ENCODE measurements at places on chromosomes 16 and 17. TPM values are rescaled to one million over a fixed set of nuclear protein-coding genes. Genes with fewer than 3 reads are reported as not detected.

- DNase-seq = no peak
Measured at GRCh38 chr16:50600582-50601283, 52.5 kb downstream of the NKD1 start.

SLFN11 gene
- polyA plus RNA-seq = 3.8 TPM

- DNase-seq = no peak
Measured at GRCh38 chr16:68833251-68833650, 10.1 kb upstream of the TANGO6 start.

FAAP100 gene
- polyA plus RNA-seq = 24.5 TPM

CACNG3 gene
- not detected for polyA plus RNA-seq

- no peak for DNase-seq
Measured at GRCh38 chr17:37842401-37842800, 81.8 kb upstream of the TBC1D3K start.

PYY gene
- 192 TPM for polyA plus RNA-seq

DNA sequence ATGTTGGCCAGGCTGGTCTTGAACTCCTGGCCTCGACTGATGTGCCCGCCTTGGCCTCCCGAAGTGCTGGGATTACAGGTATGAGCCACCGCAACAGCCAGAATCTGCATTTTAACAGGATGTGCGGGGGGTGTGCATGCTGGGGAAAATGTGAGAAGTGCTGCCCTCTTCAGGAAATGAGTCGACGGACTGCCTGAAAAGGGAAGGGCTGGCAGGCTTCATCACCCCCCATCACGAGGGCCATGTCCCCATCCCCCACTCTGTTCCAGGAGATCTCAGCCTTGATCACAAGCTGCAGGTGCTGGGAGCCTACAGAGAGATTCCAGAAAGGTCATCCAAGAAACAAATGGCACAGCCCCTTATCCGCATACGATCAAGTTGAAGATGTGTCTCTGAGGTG, 195.3 kb upstream of the RPL38 start:
- DNase-seq = peak; percentile 13

GRCh38 chr16:71568551-71568950, 8.3 kb downstream of the TAT start:
- no peak for DNase-seq

CX3CL1 gene
- polyA plus RNA-seq = 25.4 TPM

DNA sequence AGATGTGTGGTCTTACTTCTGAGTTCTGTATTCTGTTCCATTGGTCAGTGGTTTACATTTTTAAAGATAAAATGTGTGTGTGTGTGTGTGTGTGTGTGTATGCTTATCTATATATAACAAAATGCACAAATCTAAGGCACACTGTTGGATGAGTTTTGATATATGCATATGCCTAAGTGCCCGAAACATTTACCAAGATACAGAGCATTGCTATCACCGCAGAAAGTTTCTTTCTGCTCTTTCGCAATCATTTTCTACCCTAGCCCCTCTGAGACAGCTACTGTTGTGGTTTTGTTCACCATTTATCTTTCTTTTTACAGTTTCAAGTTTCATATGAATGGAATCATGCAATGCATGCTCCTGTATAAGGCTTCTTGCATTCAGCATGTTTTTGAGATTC, 97.0 kb downstream of the MRTFB start:
- no peak for DNase-seq

- DNase-seq = no peak
Measured at GRCh38 chr17:19727501-19728078, 11.2 kb upstream of the SLC47A2 start.

DNA sequence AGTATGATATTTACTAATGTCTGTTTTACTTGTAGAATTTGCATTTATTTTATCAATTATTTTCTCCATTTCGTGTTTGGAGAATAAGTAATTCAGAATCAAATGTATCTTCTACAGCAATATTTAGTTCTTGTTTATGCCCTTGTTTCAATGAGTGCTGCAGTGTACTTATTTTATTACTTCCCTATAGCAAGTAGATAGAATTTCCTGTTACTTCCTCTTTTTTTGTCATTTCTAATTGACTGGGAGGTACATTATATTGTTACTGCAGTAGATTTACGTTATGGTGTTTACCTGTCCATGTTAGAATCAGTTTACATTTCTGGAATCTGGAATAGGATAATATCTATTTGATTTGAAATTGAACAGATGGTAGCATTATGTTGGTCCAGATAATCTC, 71.2 kb downstream of the OMG start:
- no peak for DNase-seq

- no peak for DNase-seq
Measured at GRCh38 chr16:50474138-50474537, 74.1 kb upstream of the NKD1 start.

DNA sequence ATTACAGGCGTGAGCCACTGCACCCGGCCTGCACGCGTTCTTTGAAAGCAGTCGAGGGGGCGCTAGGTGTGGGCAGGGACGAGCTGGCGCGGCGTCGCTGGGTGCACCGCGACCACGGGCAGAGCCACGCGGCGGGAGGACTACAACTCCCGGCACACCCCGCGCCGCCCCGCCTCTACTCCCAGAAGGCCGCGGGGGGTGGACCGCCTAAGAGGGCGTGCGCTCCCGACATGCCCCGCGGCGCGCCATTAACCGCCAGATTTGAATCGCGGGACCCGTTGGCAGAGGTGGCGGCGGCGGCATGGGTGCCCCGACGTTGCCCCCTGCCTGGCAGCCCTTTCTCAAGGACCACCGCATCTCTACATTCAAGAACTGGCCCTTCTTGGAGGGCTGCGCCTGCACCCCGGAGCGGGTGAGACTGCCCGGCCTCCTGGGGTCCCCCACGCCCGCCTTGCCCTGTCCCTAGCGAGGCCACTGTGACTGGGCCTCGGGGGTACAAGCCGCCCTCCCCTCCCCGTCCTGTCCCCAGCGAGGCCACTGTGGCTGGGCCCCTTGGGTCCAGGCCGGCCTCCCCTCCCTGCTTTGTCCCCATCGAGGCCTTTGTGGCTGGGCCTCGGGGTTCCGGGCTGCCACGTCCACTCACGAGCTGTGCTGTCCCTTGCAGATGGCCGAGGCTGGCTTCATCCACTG, at the start of gene BIRC5:
TSS of gene BIRC5 (plus strand) at position 238 of the 690 bp plus-strand sequence. CDS start at position 302, 64 bp downstream.
- DNase-seq = peak; percentile 85

DNA sequence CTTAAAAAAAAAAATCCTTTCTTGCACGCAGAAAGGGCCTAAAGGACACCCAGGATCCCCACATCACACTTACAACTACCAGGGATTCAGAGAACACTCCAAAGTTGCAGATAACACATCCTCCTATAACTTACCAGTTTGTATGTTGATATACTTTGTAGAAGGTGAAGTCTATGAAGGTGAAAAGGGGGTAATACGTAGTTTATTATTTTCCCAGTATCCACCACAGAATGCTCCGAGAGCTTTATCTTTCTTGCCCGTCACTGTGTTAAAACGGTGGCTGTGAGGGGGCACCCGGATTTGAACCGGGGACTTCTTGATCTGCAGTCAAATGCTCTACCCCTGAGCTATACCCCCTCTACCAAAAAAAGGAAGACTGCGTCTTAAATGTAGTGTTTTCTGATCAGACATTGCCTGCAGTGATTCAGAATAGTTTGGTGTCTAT, 7.9 kb upstream of the RPL23 start:
- no peak for DNase-seq

DNA sequence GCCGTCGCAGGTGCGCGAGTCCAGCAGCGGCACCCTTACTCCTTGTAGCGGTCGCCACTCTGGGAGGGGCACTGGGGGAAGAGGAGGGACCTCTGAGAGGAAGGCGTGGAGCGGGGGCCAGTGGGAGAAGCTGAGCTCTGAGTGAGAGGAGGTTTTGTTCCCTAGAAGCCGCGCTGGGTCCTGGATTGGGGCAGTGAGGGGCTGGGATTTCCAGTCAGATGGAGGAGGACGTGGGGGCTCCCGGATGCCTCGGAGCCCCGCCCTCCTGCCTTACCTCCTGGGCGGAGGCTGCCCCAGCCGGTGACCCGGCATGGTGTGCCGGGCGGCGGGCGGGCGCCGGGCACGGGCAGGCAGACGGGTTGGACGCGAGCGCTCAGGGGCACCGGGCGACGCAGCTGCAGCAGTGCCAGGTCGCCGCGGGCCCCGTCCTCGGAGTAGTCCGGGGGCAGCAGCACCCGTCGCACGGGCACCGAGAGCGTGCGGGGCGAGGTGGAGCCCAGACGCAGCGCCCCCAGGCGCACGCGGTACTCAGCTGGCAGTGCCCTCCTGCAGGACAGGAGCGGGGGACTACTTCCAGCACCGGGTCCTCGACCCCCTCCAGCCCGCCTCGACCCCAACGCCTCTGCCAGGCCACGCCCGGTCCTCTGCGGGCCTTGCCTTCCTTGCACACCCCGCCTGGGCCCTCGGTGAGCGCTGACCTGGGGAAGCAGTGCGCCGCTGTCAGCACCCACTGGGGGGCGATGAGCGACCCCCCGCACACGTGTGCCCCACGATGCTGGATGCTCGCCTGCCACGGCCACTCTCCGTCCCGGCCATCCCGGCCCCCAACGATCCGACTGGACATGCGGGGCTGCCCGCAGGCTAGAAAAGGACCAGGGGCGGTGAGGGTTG, 2.0 kb downstream of the PRSS33 start:
- DNase-seq = peak; percentile 22

- DNase-seq = no peak
Measured at GRCh38 chr16:22126037-22126558, 33.8 kb downstream of the VWA3A start.

GRCh38 chr17:44906010-44906646, 6.9 kb upstream of the EFTUD2 start:
- DNase-seq = no peak

GRCh38 chr16:25033852-25034251, 18.7 kb upstream of the ARHGAP17 start:
- DNase-seq = no peak

DNA sequence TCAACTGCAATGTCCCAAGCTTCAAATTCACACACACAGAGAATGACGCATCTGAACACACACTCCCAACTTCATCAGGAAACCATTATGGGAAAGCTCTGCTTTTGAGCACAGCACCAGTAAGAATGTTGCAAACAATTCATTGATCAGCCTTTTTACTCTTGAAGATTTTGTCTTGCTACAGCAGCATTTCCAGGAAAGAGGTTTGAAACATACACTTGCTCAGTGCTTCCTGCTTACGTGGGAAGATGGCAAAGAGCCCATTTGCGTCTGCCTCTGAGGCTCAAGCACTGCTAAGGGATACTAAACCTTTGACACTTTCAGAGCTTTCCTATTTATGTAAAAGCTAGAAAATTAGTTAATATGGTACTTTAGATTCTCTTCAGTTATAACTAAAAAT, 77.2 kb upstream of the MON1B start:
- no peak for DNase-seq

- no peak for DNase-seq
Measured at GRCh38 chr17:7632492-7632894, 2.6 kb downstream of the SHBG start.

EPN2 gene
- polyA plus RNA-seq = 4.2 TPM

GRCh38 chr17:73042225-73042624, 50.3 kb downstream of the SLC39A11 start:
- peak; percentile 22 for DNase-seq

GRCh38 chr17:46771561-46772474, 46.7 kb downstream of the WNT3 start:
- peak; percentile 73 for DNase-seq

SYCE1L gene
- 6.0 TPM for polyA plus RNA-seq

DNA sequence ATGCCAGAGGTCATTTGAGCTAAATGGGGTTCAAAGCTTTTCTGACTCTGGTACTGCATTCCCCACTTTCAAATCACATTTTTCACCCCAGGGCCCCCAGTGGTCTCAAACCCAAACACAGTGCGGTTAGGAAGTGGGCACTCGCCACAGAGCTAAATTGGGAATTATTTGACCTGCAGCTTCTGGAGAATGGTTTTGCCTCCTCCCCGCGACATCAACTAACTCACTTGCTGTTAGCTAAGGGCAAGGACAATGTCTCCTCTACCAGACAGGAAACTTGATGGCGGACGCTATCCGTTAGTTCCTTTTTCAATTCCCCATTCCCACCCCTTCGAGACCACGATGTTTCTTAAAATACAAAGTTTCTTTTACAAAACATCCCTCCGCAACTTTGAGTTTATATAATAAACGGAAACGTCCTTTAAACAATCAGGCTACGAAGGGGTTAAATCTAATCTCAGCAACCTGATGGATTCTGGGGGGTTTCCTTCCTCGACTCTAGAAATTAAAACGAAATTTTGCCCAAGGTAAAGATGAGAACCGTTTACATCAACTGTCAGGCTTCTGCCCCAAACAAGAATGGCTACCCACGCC, 500 bp upstream of the KAT7 start:
- no peak for DNase-seq

GRCh38 chr17:1907909-1908698, 78.3 kb downstream of the RPA1 start:
- no peak for DNase-seq

C16orf54 gene
- 0.95 TPM for polyA plus RNA-seq

TSPAN10 gene
- polyA plus RNA-seq = 1.1 TPM

GRCh38 chr17:49899191-49899485, 51.3 kb upstream of the TAC4 start:
- DNase-seq = peak; percentile 16

GRCh38 chr17:7011415-7011814, 1.0 kb upstream of the RNASEK start:
- DNase-seq = no peak

C1QL1 gene
- not detected for polyA plus RNA-seq

DNA sequence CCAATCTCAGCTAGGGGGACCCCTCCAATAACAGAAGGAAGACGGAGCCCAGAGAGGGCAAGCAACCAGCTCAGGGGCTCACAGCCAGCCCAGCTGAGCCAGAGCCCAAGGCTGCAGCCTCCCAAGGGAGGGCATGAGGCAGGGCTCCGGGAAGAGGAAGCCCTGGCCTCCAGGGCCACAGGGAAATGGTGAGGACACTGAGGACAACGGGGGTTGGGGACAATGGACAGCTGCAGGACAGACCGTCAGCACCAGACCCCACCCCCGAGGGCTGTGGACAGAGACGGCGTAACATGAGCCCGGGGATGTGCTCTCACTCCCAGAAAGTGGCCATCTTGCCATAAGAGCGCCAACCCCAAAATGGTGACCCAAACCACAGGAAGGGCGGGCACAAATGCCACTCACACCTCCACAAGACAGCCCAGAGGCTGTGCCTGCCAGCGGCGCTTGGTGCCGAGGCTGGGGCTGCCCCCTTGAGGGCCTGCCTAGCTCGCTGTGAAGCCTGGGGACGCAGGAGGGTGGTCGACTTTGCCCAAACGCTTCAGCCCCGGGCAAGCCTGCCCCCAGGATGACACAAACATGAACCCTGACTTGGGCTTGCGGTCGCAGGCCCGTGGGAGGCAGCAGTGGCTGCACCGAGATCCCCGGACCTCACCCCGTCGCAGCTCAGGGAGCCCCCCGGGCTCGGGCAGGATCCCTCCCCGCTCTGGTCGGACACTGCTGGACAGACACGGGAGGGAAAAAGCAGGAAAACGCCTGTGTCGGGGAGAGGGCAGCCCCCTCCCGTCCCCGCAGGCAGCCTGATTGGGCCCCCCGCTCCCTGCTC, 10.5 kb downstream of the PIMREG start:
- DNase-seq = no peak

ZG16 gene
- polyA plus RNA-seq = 19.3 TPM

- no peak for DNase-seq
Measured at GRCh38 chr17:79046197-79046915, 22.4 kb downstream of the C1QTNF1 start.

CCL1 gene
- not detected for polyA plus RNA-seq

All from small intestine (tissue), 16 donors.